Right forelimb (tissue), 1 donor: ENCODE measurements at places on chromosomes 1 and 21.

- DNase-seq: peak; percentile 70
Observed at GRCh38 chr1:33255347-33256220, 708 bp upstream of the ZNF362 start.

GRCh38 chr1:157154291-157154690 lies 16.1 kb upstream of the ETV3 start:
- no peak for DNase-seq

GRCh38 chr21:45322231-45322959 lies 34.7 kb upstream of the POFUT2 start:
- DNase-seq: peak; percentile 28

GRCh38 chr1:106889583-106889982 lies 166.9 kb upstream of the PRMT6 start:
- DNase-seq: no peak
